ENCODE measurements at places on chromosomes 11 and 22. TPM values are rescaled to one million over a fixed set of nuclear protein-coding genes. Genes with fewer than 3 reads are reported as not detected.

- no peaks in the 10 kb centered on the region for H3K4me1 ChIP-seq
- no peak for DNase-seq
- no peaks in the 10 kb centered on the region for H3K36me3 ChIP-seq
- H3K27me3 ChIP-seq, result no peaks in the 10 kb centered on the region
- no peak overlapping the region for H3K27ac ChIP-seq
Observed at GRCh38 chr11:69575296-69576068, 65.5 kb upstream of the CCND1 start.

The TMEM179B gene
- total RNA-seq, result 24.5 TPM

- no peaks in the 10 kb centered on the region for H3K36me3 ChIP-seq
- no peak overlapping the region for H3K4me3 ChIP-seq
- peaks cover 15% of the 10 kb centered on the region for H3K4me1 ChIP-seq
- DNase-seq, result peak; percentile 38
- no peak overlapping the region for H3K27ac ChIP-seq
Observed at GRCh38 chr22:50473088-50473487, 1.7 kb downstream of the SBF1 start.

GRCh38 chr11:77866336-77866735 is 45.4 kb downstream of the AAMDC start:
- no peak for DNase-seq
- no peaks in the 10 kb centered on the region for H3K4me1 ChIP-seq
- H3K36me3 ChIP-seq, result no peaks in the 10 kb centered on the region
- no peak overlapping the region for H3K4me3 ChIP-seq
- no peaks in the 10 kb centered on the region for H3K27me3 ChIP-seq

DNA sequence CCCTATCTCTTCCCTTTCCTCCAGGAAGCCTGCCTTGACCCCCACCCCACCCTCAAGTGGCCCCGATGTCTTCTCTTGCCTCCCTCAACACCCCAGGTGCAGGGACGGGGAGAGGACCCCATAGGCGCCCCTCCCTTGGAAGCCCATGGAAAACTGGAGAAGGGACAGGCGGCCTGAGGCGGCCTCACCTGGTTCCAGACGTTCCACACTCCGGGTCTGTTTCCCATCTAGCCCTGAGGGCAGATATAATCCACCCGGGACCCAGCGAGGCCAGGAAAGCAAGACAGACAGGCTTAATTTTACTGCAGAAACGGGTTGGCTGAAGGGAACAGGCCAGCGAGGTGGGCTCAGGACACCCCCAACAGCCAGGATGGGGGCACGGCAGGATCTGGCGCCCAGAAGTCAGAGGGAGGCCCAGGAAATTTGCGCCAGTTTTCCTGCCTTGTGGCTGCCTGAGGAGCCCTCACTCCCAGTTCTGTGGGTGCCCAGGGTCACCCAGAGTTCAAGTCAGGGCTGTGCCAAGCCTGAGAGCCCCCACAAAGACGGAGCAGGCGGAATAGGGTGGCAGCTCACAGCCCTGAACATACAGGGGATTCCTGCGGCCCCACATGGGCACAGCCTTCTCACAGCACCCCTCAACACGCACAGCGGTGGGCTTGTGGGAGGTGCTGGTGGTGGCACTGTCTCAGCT is 3.0 kb upstream of the SIGIRR start:
- no peak overlapping the region for H3K27ac ChIP-seq
- peaks cover 5% of the 10 kb centered on the region for H3K4me1 ChIP-seq
- DNase-seq, result no peak
- peak overlapping the region; percentile 60 for H3K4me3 ChIP-seq
- H3K36me3 ChIP-seq, result no peaks in the 10 kb centered on the region

- H3K27ac ChIP-seq, result no peak overlapping the region
- H3K4me3 ChIP-seq, result no peak overlapping the region
- no peaks in the 10 kb centered on the region for H3K36me3 ChIP-seq
- DNase-seq, result no peak
Observed at GRCh38 chr11:94602430-94603372, 35.5 kb downstream of the PIWIL4 start.

DNA sequence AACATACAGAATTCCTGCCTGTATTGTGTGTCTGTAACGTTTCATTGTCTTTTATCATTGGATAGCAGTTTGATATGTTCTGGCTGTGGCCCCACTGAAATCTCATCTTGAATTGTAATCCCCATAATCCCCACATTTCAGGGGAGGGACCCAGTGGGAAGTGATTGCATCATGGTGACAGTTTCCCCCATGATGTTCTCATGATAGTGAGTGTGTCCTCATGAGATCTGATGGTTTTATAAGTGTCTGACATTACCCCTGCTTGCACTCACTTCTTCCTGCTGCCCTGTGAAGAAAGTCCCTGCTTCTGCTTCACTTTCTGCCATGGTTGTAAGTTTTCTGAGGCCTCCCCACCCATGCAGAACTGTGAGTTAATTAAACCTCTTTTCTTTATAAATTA is 19.6 kb upstream of the MTMR2 start:
- H3K4me1 ChIP-seq, result no peaks in the 10 kb centered on the region
- no peak for DNase-seq
- no peaks in the 10 kb centered on the region for H3K27me3 ChIP-seq
- H3K27ac ChIP-seq, result no peak overlapping the region

DNA sequence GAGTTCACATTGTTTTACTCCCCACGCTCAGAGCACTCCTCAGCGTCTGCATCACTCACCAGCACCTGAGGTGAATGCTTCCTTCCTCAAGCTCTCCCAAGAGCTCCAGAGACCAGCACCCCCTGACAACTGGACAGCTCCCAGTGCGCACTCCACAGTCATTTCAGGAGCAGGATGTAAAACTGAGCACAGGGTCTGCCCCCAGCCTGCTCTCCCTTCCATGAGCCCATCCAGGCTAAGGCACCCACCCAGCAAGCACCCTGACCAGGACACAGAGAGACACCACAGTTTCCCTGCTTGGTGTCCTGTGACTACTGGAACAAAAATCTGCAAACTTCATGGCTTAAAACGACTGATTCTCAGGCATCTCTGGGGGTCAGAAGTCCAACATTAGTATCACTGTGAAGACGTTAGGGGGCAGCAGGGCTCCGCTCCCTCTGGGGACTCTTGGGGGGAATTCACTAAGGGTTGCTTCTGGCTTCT is 3.3 kb downstream of the SCGB1D2 start:
- no peaks in the 10 kb centered on the region for H3K27me3 ChIP-seq
- H3K27ac ChIP-seq, result no peak overlapping the region
- no peak overlapping the region for H3K4me3 ChIP-seq
- peak; percentile 72 for DNase-seq
- H3K36me3 ChIP-seq, result no peaks in the 10 kb centered on the region

DNA sequence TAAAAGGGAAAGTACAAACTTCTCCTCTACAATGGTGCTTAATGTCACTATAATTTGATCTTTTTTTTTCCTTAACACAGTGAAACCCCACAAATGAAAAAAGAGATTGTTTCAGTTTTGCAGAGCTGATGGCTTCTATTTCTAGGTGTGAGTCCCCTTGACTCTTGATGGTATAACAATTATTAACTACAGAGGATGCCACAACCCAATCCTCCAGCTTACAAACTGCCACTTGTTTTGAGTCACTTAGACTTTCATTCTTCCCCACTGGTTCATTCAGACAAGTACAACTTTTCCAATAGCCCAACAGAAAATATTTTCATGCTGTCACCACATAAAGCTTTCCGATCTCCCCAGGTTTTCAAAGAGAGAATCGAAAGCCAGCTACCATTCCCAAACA is 812.2 kb downstream of the LRRC4C start:
- no peaks in the 10 kb centered on the region for H3K27me3 ChIP-seq
- no peaks in the 10 kb centered on the region for H3K36me3 ChIP-seq
- DNase-seq, result no peak

GRCh38 chr11:123838659-123839058 is 32.5 kb upstream of the OR6M1 start:
- no peak overlapping the region for H3K4me3 ChIP-seq
- no peak overlapping the region for H3K27ac ChIP-seq
- H3K27me3 ChIP-seq, result no peaks in the 10 kb centered on the region
- no peaks in the 10 kb centered on the region for H3K36me3 ChIP-seq
- no peak for DNase-seq

DNA sequence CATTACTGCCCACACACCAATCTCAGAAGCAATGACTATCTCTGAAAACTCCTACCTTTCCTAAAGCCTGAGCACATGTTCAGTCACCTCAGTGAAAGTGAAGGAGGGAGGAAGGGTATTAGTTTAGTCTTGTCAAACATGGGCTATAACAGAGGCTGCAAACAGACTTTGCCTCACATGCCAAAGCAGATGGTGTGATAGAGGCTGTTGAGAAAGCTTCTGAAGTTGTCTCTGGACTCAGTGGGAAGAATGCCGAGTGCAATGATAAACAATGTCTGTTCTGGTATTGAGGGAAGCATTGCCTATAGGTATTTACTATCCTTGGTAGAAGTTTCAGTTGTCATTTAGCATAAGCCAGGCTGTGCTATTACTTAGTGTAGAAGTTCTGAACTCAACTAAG is 314.5 kb upstream of the CCDC90B start:
- no peak overlapping the region for H3K27ac ChIP-seq
- DNase-seq, result no peak
- no peaks in the 10 kb centered on the region for H3K36me3 ChIP-seq

DNA sequence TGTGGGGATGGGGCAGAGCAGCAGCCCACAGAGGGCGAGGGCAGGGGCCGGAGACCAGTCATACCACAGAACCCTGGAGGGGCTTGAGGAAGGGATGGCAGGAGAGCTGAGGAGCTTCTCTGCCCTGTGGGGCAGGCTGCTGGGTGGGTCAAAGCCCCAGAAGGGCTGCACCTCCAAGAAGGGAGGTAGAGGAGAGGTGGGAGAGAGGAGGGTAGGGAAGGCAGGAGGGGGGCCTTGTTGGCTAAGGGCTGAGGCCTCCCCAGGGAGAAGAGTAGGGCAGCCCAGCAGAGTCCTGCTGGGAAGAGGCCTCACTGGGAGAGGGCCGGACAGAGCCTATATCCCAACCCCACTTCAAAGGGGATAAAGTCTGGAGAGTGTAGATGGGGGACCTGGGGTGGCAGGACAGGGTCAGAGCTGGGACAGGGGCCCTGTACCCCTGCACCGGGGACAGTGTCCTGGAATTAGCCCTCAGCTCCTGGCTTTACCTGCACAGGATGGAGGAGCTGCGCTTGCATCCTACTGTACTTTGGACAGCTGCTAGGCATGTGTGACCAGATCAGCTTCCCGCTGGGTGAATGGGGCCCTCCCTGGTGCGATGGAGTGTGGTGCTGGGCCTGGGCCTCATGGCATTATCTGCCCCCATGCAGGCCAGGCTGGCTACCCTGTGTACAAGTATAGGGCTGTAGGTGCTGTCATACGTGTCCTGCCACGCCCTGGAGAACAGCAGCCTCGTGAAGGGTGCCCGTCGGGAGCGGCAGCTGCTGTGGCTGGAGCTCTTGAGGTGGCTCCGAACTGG is 7.3 kb downstream of the DGCR6L start:
- no peak overlapping the region for H3K27ac ChIP-seq
- H3K27me3 ChIP-seq, result no peaks in the 10 kb centered on the region
- H3K4me1 ChIP-seq, result no peaks in the 10 kb centered on the region
- DNase-seq, result peak; percentile 0
- no peak overlapping the region for H3K4me3 ChIP-seq

DNA sequence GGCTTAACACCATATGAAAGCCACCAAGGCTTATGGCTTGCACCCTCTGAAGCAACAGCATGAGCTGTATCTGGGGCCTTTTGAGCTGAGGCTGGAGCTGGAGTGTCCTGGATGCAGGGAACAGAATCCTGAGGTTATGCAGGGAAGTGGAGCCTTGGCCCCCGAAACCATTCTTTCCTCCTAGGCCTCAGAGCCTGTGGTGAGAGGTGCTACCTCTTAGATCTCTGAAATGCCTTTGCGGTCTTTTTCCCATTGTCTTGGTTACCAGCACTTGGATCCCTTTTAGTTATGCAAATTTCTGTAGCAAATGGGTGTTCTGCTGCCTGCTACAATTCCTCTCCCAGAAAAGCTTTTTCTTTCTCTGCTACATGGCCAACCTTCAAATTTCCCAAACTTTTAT is 72.7 kb upstream of the CLPB start:
- H3K36me3 ChIP-seq, result no peaks in the 10 kb centered on the region
- DNase-seq, result no peak
- no peaks in the 10 kb centered on the region for H3K27me3 ChIP-seq
- no peak overlapping the region for H3K27ac ChIP-seq
- H3K4me3 ChIP-seq, result no peak overlapping the region

All from neural progenitor cell (in vitro differentiated cells).